Stimulated activated CD4-positive, alpha-beta T cell treated with anti-CD3 and anti-CD28 coated beads, Interleukin-4, amount 100 ng/mL, for 4 hours (primary cell): ENCODE measurements at places on chromosomes 3 and 15.

DNA sequence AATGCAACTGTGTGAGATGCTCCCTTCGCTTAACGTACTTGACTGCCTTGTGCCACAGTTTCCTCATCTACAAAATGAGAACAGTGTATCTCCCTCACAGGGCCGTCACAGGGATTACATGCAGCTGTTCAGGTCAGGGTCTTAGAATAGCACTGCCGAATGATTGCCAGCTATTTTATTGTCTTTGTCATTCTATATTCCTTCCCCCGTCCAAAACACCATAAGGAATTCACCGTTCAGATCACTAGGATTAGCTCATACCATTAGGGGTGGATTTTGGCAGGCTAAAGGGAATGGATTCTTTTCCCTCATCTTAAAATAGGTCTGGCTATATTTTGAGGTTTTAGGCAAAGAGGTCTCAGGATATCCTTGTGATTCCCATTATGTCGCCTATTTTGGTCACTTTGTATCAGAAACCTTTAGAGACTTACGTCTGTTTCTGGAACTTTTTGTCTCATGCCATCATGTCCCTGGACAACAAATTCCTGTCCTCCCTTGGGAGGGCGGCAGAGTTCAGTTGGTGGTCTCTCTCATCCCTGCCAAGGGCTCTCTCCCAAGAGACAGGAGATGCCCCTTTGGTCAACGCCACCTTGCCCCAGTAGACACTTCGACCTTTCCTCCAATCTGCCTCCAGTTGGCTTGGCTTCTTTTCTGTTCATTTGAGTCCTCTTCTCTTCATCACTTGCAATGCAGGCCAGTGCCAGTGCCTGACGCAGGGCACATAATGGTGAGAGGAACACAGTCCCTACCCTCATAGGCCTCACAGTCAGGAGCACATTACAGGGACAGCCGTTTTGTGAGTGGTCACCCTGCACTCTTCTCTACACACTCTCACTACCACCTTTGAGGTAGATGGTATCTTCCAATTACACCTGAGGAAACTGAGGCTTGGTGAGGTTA, 171.6 kb upstream of the BHLHE40 start:
- DNase-seq: no peak

- no peak for DNase-seq
Measured at GRCh38 chr3:128372707-128373533, 93.8 kb downstream of the DNAJB8 start.

DNA sequence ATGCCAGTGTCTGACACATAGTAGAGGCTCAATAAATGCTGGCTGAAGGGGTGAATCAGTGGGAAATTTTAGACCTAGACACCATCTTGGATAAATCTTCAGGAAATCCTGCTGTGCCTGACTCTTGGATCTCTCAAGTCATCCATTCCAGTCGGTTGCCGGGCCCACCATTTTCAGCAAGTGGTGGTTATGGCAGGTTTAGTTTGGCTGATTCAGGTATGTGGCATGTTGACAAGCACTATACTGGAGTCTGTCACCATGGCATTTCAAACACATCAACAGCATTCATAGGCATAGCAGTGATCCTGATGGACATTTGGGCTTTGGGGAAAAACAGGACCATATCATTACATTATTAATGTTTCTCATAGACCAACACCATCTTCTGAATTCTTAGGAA, 25.7 kb upstream of the APH1B start:
- no peak for DNase-seq

DNA sequence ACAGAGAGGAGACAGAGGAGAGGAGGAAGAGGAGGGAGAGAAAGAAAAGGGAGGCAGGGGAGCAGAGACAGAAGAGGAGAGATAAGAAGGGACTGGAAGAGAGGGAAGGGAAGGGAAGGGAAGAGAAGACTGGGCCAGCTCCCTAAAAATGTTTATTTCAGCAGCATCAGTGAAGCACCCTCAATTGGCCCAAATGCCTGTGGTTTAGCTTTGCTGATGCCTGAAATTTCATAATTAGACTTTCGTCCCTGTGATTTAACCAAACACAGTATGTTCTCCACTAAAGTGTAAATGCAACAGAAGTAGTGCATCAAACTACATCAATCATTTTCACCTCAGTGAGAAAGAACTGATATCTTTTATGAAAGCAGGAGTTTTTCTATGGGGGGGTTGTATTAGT, 55.9 kb downstream of the NOX5 start:
- DNase-seq: no peak

- no peak for DNase-seq
Measured at GRCh38 chr3:193710286-193711165, 117.5 kb downstream of the OPA1 start.

DNA sequence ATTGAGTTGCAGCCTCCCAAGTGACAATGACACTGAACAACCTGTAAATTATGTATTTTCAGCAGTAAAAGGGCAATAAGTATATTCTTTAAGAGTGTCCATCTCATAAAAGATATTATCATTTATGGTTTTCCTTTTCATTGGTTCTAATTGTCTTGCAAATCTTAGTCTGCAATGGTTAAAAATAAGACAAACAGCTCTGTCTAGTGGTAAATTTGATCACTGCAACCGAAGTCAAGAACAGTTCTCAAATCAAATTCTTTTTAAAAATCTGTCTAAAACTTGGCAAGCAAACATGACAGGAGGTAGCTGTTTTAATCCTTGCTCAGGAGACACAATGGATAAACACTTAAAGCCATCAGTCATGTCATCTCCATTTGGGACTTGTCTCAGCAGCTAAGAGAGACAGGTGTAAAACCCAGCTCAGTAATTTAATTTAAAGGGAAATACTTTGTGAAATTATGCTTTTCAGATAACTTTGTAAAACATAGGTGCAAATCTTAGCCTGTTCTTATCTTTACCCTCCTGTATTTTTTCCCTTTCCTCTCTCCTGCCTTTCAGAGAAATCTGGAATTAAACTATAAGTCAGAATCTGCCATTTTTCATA, 150.3 kb upstream of the ARHGEF26 start:
- no peak for DNase-seq

DNA sequence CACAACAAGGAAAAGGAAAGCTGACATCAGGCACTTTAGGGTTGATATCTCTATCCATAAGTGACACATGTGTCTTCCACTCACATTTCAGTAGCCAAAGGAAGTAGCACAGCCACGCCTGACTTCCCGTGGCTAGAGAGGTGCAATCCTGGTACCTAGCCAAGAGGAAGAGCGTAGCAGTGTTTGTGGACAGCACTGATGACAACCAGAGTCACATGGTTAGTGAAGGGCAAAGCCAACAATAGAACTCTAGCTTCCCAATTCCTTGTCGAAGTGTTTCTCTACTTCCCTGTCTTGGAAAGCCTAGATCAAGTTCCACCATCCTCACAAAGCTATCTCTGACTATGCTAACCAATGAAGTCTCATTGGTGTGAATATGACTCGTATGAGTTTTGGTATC, 189.2 kb downstream of the RSL24D1 start:
- DNase-seq: no peak
